ENCODE measurements at places on chromosomes 6 and 20. TPM values are rescaled to one million over a fixed set of nuclear protein-coding genes. Genes with fewer than 3 reads are reported as not detected.

Gene C6orf141
- not detected for total RNA-seq

- H3K27me3 ChIP-seq: no peaks in the 10 kb centered on the region
- H3K4me3 ChIP-seq: peak overlapping the region; percentile 15
- peak overlapping the region; percentile 26 for H3K27ac ChIP-seq
These were observed 74.6 kb upstream of the CEP85L start for GRCh38 chr6:118725944-118726343.

DNA sequence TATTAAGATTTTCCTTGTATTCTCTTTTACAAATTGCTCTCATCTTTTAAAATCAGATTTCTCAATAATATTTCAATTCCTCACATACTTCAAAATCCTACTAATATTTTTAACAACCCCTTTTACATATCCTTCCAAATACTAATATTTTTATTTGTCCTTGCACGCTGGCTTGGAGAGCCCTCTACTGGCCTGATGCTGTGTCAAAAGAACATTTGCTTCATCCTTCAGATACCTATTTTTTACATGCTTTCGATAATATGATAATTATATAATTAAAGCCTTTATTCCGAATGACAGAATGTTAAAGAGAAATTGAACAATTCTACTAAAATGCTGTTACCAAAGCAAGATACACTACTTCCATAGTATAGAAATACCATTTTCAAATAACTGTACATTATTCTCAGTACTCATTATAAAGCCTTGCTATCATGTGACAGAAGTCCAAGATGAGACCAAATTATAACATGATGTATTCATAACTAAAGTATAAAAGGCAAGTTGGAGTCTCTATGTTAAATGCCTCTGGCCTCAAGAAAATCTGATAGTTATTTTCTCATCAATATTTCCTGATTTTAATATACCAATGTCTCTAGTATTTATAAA, 39.0 kb upstream of the PLN start:
- H3K4me3 ChIP-seq: no peak overlapping the region
- H3K27ac ChIP-seq: no peak overlapping the region
- H3K36me3 ChIP-seq: peaks cover 7% of the 10 kb centered on the region
- no peak for DNase-seq
- H3K4me1 ChIP-seq: no peaks in the 10 kb centered on the region
- no peaks in the 10 kb centered on the region for H3K27me3 ChIP-seq

DNA sequence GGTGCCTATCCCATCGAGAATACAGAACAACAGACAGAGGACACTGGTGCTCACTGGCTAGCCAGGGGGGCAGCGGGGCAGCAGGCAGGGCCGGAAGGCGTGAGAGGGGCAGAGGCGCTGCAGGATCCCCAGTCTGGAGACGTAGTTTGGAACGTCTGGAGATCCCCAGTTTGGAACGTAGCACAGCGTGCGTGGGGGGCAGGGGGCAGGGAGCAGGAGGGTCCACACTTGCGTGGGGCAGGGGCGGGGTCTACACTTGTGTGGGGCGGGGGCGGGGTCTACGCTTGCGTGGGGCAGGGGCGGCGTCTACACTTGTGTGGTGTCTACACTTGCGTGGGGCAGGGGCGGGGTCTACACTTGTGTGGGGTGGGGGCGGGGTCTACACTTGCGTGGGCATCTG, 107.2 kb downstream of the DACT2 start:
- no peak for DNase-seq
- no peak overlapping the region for H3K27ac ChIP-seq

DNA sequence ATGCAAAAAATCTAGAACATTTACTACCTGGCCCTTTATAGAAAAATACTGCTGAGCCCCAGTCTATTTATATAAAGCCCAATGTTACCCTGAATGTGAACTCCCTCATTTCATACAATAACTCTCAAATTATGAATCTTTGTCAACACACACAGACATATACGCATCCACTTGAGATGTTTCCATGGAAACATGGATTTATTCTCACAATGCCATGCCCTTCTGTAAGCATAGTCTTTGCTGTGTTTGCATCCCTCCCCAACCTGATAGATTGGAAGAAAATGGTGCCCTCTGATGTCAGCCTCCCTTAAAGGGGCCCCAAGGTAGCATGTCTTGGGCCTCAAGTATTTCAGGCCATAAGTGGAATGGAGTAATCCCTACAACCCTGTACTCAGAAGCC, 573.1 kb downstream of the KIF16B start:
- no peak overlapping the region for H3K4me3 ChIP-seq
- no peak for DNase-seq
- no peaks in the 10 kb centered on the region for H3K36me3 ChIP-seq

- H3K4me1 ChIP-seq: no peaks in the 10 kb centered on the region
- no peak overlapping the region for H3K4me3 ChIP-seq
- DNase-seq: no peak
- H3K27me3 ChIP-seq: no peaks in the 10 kb centered on the region
- H3K27ac ChIP-seq: no peak overlapping the region
These were observed 30.8 kb upstream of the PPP1R3G start for GRCh38 chr6:5054245-5054873.
